ENCODE measurements at places on chromosomes 1 and 21.

DNA sequence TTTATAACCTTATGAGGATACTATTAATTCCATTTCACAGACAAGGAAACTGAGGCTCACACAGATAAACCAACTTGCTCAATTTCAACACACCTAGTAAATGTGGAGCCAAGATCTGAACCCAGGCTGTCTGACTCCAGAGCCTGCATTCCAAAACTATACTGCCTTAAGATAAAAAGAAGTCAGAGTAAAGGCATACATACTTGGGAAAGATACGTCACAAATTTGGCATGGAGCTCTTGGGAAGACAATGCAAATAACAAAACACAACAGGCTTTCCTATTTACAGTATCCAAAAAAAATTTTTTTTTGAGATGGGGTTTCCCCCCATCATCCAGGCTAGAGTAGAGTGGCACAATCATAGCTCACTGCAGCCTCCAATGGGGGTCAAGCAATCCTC lies 5.9 kb downstream of the AKT3 start:
- no peak for DNase-seq

GRCh38 chr1:177780096-177780700 lies 189.7 kb downstream of the SEC16B start:
- DNase-seq = no peak

DNA sequence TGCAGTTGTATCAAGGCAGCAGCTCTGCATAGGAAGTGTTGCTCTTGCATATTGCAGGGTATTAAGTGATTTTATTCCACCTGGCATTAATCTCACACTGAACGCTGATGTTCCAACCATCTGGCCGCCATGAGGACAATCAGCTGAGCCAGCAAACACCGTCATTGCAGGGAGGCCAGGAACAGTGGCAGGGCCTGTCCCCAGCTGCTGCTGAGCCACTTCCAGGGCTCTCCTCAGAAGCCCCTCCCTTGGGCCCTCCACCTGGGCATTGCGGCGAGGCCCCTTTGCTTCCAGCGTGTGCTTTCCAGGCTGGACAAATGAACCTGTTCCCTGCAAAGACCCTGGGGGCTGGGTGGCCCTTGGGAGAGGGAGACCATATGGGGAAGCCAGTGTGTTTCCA lies 171.6 kb upstream of the C1orf174 start:
- DNase-seq = no peak

DNA sequence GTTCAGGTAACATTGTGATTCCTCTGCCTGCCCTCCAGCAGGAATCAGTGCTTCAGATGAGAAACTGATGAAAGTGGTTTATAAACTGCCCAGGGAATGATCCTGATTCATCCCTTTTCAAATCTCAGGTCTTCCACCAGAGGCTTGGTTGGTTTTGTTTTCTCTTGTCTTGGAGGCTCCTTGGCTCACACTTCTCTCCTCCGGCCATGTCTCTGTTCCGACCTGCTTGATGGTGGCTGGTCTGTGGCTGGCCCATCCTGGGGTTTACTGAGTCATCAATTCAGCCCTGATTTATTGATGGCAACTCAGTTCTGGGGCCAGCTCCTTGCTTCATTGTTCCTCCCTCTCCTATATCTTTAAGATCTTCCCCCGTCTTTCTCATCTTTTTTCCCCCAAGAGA lies 56.6 kb upstream of the SLC2A1 start:
- DNase-seq = no peak

- DNase-seq = no peak
Measured at GRCh38 chr1:116321766-116322175, 51.3 kb upstream of the ATP1A1 start.

DNA sequence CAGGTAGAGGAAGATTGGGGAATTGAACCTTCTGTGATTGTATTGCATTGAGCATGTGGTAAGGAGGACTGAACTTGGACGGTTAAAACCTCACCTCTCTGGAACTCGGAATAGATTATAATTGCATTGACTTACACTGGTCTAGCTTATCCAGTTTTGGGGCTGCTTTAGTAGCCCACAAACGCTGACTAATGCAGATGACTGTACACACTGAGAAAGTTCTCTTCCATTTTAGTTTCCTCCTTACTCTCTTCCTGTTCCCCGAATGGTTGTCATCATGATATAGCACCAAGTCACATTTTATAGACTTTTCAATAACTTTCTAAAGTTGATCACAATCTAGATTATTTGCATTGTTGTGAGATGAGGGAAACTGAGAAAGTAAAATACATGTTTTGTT lies 78.2 kb downstream of the NFIA start:
- DNase-seq = no peak

- DNase-seq = no peak
Measured at GRCh38 chr1:17475752-17476151, 36.3 kb upstream of the RCC2 start.

- peak; percentile 79 for DNase-seq
Measured at GRCh38 chr1:12601700-12602658, 16.0 kb downstream of the DHRS3 start.

GRCh38 chr21:44869781-44870747 lies 3.4 kb downstream of the PTTG1IP start:
- peak; percentile 53 for DNase-seq

DNA sequence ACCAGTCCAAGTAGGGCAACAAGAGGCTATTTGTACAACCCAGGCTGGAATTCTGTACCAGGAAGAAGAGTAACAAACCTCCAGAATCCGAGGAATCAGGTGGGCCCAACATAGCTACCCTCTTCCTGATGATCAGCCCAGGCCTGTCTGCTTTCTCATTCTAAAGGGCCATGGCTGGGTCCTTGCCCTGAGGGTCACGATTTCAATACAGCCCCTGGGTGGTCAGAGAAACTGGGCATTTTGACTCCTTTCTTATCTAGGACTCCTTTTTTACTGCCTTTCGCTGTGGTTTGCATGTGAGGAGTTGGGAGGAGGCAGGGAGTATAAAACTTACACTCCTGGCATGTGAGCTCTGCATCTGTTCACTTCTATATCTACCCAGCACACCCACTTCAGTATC lies 164.9 kb upstream of the COA6 start:
- DNase-seq = no peak

All from suppressor macrophage (primary cell).